HFF-Myc (cell line): ENCODE measurements at places on chromosomes 3 and 15.

DNA sequence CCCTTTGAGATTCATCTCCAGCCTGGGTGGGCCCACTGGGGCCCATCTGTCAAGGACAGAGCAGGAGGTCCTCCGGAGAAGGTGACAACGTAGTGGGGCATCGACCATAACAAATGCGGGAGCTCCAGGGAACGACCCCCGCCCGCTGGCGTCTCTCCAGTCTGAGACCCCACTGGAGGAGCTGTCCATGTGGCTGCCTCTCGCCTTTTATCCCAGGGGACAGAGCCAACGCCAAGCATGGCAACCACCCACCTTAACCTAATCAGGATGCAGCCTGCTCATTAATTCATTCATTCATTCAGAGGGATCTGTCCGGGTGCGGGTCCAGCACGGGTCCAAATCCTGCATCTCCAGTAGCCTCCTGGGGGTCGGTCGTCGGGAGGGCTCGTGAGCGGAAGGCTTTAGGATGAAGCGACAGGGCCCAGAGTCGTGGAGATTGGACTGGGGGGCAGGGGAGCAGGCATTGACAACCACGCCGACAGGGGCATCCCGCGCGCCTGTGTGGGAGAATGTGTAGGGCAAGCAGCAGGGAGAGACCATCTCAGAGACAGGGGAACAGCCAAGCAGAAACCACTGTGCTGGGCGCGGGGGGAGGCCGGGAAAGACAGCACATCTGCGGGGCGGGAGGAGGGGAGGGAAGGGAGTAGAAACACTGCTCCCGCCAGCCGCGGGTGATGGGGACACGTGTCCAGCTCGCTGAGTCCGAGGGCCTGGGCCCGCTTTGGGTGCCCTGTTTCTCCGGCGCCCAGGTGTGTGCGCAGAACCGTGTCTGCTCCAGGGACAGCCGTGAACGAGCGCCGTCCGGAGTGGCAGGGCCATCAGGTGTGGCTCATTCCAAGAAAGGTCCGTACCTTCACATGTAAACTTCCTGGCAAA is 1.9 kb downstream of the PIGZ start:
- DNase-seq: no peak

DNA sequence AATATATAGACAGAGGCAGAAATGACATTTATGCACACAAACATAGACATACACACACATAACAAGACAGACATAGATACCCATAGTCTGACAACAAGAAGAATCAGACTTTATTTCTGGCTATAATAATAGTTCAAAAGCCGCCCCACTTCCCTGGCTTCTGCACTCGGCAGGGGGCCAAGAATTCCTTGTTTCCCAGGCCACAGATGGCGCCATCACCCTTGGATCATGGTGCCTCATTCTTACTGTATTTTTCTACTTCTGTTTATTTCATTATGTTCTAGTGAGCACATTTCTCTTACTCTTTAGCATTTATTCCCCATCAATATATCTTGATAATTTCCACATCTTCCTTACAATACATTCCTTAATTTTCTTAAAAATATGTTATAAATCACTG is 387.5 kb downstream of the NLGN1 start:
- no peak for DNase-seq

- DNase-seq: no peak
Measured at GRCh38 chr3:44236485-44236908, 5.2 kb upstream of the TOPAZ1 start.

GRCh38 chr15:89052474-89052873 is 35.8 kb upstream of the ABHD2 start:
- no peak for DNase-seq

GRCh38 chr15:67327312-67327711 is 72.7 kb downstream of the IQCH start:
- DNase-seq: no peak

GRCh38 chr3:127162947-127163645 is 29.8 kb upstream of the PRR23E start:
- no peak for DNase-seq
